NCI-H82 (cell line): ENCODE measurements at places on chromosomes 7 and 10.

DNA sequence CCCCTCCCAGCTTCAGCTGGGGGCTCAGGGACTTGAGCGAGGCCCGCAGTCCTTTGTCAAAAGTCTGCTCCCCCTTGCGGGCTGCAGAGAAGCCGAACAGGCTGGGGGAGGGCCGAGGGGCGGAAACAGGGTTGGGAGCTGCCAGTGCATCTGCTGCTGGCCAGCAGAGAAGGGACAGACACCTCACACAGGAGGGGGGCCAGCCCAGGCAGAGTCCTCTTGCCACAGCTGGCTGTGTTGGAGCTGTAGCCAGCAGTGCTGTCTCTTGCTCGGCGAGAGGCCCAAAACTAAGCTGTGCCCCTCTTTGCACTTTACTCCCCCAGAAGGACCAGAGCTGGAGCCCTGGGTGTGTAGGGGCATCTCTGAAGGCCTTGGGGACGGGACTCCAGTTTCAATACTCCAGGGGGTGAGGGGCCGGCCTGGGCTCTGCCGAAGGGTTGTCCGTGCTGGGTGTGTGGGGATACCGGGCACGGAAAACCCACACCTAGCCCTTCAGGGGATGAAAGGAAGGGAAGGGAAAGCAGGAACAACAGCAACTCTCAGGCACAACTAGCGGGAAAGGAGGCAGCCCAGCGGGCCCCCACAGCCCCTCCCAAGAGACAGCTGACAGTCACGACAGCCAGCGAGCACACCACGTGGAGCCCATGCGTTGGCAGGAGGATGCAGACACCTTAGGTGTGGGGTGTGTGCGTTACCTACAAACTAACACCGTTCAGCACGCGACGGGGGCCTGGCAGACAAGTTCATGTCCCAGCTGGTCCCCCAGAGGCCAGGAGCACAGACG lies 17.8 kb downstream of the YKT6 start:
- peak; percentile 81 for DNase-seq

GRCh38 chr7:5502721-5503243 lies 79.1 kb upstream of the TNRC18 start:
- no peak for DNase-seq

- DNase-seq = no peak
Observed at GRCh38 chr7:98922392-98923187, 44.3 kb downstream of the TRRAP start.

GRCh38 chr10:43899224-43899959 lies 250.7 kb upstream of the ZNF32 start:
- DNase-seq = no peak

- DNase-seq = no peak
Observed at GRCh38 chr10:93236393-93237040, 162.8 kb downstream of the CYP26A1 start.

GRCh38 chr7:38310591-38311101 lies 37.2 kb upstream of the TARP start:
- no peak for DNase-seq

DNA sequence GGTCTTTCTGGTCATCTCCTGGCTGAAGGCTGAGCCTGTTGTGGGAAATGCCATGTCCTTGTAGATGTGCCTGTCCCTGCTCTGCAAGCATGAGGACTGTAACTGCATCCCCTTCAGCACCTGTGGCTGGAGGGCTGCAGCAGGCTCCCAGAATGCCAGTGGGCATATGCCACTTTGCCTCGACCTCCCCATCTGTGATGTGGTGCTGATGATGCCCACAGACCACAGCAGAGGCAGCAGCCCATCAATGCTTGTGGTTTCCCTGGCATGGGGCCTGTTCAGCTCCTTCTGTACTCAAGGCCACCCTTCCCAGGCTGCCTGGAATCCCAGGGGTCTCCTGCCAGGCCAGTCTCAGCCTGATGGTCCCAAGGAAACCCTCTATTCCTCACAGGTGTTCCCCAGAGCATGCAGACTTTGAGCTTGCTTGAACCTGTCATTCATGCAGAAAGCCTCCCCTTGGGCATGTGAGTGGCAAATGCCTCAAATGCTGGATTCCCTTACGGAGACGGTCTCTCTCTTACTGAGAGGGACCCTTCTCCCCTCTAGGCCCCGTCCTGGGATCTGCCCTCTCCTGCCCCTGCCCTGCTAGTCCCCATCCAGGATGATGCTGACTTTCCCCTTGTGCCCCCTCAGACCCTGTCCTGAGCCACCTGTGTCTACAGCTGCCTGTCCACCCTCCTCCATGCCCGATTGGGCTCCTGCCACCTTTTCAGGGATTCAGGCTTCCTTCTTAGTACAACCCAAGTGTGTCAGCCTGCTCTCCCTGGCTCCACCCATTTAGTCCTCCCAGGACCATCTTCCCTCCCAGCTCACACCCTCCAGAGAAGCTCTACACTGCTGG lies 50.9 kb upstream of the ANTXRL start:
- no peak for DNase-seq

DNA sequence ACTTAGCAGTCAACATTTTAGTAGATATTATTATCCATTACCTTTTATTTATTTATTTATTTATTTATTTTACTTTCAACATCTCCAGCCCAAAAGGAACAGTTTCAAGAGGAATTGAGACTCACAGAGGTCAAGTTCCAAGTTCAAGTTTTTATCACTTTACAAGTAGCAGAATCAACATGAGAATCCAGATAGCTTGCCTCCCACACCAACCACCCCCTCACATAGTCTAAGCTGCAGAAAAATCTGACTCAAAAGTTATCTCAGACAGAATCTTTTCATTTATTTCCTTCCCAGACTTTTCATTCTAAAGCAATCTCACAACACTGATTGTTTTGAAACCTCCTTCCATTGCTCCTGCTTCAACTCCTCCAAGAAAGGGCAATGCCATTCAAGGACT lies 129.6 kb downstream of the GRM3 start:
- no peak for DNase-seq

DNA sequence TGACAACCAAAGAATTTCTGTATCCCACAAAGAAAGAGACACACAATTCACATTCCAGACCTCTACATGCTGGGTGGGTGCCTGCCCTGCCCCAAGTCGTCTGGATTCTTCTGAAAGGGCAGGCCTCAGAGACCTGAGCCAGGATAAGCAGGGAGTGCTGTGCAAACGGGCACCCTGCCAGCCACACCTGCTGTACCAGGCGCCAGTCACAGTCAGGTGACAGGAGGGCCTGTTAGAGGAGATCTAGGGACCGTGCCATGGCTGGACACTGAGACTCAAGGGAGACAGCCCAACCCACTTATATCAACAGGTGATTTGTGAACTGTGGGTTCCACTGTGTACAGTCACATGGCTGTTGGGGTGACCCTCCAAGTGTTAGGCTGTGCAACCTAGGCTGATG lies 103.1 kb upstream of the AFAP1L2 start:
- no peak for DNase-seq

GRCh38 chr7:23469961-23470250 lies 385 bp downstream of the IGF2BP3 start:
- peak; percentile 55 for DNase-seq

DNA sequence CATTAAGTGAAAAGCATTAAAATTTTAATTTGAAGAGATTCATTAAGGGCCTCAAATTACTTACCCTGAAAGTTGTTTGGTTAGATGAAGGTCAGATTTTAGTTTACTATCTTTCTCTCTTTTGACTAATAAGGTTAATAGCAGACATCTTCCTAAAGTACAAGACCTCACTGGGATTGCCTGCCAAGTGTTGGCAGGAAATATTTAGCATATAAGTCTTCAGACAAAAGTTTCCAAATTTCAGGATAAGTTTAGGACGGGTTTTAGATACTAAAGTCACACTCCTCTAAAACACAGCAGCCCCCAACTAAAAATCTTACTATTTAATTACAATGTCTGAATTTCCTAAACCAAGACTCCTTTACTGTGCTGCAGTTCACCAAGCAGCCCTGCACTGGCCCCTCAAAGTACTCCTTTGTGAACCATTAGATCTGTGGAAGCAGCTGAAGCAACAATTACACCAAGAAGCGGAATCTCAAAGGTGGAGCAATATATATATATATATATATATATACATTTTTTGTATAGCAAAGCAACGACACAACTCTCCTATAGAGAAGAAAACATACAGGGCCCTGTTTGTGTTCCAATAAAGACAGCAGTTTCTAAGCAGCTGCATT lies 91.2 kb upstream of the KCNIP2 start:
- DNase-seq = no peak

GRCh38 chr7:102891693-102892261 lies 21.0 kb upstream of the LRRC17 start:
- DNase-seq = no peak

DNA sequence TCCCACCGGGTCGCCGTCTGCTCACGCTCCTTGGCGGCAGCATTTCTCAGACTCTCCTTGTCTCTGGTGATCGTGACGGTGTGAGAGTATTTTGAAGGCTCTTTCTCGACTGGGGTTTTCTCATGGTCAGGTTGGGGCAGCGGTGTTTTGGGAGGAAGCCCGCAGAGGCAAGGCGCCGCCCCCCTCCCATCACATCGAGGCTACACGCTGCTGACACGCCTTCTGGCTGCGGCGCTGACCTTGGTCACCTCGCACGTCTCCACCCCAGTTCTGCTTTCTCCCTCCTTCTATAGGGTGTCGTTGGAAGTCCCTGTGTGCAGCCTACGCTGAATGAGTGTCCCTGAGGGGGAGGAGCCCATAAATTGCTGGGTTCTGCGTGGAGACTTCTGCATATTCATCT lies 55.2 kb downstream of the GLRX3 start:
- DNase-seq = no peak

DNA sequence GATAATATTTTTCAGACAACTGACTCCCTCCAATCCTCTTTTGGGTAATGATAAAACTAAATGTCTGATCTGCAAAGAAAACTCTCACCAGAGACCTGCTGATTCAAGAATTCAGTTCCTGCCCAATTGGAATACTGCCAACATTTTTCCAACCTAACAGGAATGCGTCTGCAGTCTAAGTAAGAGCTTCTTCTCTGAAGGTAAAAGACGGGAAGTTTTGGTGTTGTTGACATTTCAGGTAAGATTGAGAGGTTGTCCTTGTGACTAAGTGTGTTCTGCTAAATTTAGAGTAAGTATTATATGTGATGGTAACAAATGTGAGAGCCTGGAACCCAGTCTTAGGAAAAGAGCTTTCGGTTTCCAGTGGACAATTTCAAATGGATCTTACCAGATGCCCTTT lies 17.6 kb downstream of the IFIT5 start:
- DNase-seq = no peak

- no peak for DNase-seq
Observed at GRCh38 chr10:112789248-112789647, 160.8 kb upstream of the TCF7L2 start.

- DNase-seq = peak; percentile 20
Observed at GRCh38 chr7:138885383-138886147, 87.6 kb upstream of the ATP6V0A4 start.

DNA sequence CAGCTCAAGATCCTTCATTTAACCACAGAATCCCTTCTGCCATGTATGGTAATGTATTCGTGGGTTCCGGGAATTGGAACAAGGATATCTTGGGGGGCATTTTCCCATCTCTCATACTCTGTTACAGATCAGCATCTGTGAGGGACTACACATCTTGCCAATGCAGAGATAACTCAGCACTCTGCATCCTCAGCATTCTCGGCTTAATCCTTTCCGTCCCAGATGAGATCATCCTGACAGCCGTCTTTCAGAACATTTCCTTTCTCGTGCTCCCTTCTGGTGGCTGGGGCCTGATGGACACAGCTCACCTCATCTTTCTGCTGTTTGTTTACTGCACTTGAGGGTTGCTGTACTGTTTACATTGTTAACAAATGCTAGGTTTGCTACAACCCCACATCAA lies 25.3 kb downstream of the FKBP6 start:
- DNase-seq = peak; percentile 25
